SK-N-SH (cell line): ENCODE measurements at places on chromosomes 7 and 10.
A peak's percentile ranks its signal among the peaks of the same experiment; 100 is the strongest.

DNA sequence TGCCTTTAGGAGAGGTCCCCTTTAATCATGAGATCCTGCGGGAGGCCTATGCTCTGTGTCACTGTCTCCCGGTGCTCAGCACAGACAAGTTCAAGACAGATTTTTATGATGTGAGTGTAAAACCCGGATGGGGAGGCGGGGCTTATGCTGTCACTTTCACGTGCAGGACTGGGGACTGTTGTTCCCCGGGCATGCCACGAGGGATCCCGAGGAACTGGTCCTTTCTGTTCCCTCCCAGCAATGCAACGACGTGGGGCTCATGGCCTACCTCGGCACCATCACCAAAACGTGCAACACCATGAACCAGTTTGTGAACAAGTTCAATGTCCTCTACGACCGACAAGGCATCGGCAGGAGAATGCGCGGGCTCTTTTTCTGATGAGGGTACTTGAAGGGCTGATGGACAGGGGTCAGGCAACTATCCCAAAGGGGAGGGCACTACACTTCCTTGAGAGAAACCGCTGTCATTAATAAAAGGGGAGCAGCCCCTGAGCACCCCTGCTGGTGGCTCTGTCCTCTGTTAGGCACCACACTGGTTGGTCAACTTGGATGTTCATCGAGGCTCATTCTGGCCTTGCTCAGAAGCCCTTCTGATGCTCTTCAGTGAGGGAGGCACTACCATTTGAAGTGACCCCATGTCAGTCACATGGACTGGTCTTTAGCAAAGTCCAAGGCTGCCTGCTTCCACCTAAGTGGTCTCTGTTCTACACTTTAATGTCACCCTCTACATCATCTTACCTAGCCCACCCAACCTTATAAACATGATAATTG lies 2.8 kb downstream of the COPS6 start:
- peak; percentile 65 for DNase-seq

- no peak for DNase-seq
These were observed 31.8 kb downstream of the PCLO start for GRCh38 chr7:83130623-83131545.

GRCh38 chr10:71647526-71648253 lies 71.9 kb downstream of the C10orf105 start:
- peak; percentile 71 for DNase-seq

- DNase-seq, result no peak
These were observed 513.9 kb upstream of the ZWINT start for GRCh38 chr10:56874950-56875349.

GRCh38 chr7:13850185-13850752 lies 139.2 kb downstream of the ETV1 start:
- DNase-seq, result peak; percentile 25

GRCh38 chr7:20474249-20474648 lies 141.2 kb upstream of the ABCB5 start:
- no peak for DNase-seq

DNA sequence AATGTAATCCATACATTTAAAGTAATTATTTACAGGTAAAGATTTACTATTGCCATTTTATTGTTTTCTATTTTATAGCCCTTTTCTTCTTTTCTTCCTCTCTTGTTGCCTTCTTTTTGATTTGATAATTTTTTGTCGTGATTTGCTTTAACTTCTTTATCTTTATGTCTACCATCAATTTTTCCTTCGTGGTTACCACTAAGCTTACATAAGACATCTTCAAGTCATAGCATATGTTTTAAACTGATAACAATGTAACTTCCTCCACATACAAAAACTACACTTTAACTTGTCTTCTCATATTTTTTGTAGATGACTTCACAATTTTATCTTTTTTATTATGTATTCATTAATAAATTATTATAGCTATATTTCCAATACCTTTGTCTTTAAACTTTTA lies 316.6 kb downstream of the PLXDC2 start:
- DNase-seq, result no peak

GRCh38 chr10:69490876-69491275 lies 39.6 kb downstream of the TSPAN15 start:
- DNase-seq, result no peak

DNA sequence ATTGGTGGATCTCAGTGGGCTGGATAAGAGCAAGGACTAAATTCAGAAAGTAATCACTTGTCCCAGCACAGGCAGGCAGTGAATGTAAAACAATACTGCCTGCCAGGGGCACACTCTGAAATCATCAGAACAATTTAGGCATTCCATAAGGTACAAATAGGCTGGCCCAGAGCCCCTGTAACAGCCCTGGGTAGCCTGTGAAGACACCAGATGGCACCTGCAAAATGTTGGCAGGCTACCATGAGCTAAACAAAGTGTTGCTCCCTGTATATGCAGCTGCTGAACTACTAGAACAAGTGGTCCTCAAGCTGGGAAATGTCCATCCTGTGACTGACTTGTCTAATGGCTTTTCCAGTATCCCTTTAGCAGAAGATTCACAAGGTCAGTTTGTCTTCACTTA lies 3.0 kb upstream of the PRSS37 start:
- no peak for DNase-seq

DNA sequence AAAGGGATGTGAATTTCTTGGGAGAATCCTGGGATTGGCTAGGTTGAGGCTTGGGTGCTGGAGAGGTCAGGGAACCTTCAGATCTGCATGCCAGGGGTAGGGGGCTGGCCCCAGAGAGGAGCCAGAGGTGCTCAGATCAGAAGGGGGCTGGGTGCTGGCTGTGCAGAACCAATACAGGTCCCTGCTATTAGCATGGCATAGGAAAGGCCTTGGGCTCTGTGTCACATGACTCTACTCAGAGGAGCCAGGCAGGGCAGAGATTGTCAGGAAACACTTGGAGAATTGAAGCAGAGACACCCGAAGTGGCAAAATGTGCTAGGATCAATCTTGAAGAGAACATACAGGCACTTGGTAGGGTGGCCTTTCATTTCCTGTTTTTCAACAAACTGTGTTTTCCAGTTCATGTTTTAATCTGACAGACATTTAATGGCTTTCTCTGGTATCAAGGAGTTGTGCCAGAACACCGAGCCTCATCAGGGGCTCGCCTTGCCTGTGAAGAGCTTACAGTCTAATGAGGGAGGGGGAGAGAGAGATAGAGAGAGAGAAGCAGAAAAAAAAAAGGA lies 498.9 kb downstream of the RPS24 start:
- no peak for DNase-seq

- DNase-seq, result no peak
These were observed 6.8 kb upstream of the GPR15LG start for GRCh38 chr10:84166620-84167288.

DNA sequence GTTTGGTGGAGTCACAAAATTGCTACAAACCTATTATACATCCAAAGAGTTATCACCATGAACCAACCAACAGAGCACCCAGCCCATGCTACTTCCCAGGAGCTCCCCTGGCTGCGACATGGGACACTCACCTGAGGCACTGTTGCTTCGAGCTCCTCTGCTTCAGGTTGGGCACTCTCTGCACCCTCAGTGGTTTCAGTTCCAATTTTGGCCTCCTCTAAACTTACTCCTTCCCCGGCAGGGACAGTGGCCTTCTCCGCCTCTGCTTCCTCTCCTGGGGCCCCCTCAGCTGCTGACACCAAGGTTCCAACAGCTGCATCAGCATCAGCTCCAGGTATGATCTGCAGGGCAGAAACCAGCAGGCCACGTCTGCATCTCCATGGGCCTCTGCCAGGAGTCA lies 120.4 kb upstream of the TARP start:
- DNase-seq, result no peak

DNA sequence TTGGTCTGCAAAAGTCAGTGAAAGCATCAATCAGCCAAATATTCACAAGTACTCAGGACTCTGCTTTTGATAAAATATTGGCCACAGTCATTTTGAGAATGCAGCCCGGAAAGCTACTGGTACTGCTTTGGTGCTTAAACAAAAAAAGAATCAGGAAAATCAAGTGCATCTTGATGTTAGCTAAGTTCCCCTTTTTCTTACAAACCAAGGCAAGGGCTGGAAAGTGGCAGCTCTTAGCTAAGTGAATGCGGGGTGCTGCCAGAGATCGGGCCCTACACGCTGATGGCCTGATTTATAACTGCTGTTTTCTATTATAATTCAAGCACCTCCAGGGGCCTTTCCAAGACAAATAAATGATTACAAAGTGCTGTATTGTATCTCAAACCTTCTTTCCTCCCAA lies 136.8 kb upstream of the MGMT start:
- DNase-seq, result no peak

GRCh38 chr10:21327289-21327993 lies 198.0 kb downstream of the SKIDA1 start:
- no peak for DNase-seq

DNA sequence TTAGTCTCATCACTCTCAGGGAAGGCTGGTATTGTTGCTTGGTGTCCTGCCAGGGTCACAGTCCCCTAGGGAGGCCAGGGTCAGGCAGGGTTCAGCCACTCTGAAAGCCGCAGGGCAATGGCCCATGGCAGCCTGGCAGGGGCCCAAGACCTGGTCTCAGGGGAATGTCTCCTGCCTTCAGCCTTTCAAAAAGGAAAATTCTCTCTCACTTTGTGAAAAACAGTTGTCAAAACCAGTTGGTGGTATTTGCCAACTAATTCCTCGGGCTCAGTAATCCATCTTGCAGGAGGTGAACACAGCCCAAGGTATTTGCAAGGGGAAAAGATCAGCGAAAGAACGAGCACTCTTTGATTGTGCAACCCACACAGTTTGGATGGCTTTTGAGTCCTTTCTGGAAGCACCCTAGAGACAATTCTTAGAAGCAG lies 101.5 kb downstream of the JCAD start:
- no peak for DNase-seq

- DNase-seq, result no peak
These were observed 209.8 kb upstream of the RHOBTB1 start for GRCh38 chr10:61153771-61154170.

DNA sequence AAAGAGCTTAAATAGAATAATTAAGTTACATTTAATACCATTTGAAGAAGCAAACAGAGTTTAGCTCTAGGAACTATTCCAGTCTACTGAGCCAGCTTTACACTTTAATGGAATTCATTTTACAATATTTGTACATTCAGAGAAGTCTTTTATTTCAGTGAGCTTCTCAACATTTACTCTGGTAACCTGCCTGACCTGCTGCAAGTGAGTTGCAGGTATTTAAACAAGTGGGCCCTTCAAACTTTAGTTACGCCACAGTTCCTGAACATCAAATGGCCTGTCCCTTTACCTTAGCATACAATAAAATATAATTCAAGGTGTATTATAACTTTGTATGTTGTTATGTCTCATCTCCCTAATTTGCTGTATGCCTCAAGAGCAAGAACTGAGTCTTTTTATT lies 121.6 kb upstream of the SEMA3C start:
- no peak for DNase-seq

DNA sequence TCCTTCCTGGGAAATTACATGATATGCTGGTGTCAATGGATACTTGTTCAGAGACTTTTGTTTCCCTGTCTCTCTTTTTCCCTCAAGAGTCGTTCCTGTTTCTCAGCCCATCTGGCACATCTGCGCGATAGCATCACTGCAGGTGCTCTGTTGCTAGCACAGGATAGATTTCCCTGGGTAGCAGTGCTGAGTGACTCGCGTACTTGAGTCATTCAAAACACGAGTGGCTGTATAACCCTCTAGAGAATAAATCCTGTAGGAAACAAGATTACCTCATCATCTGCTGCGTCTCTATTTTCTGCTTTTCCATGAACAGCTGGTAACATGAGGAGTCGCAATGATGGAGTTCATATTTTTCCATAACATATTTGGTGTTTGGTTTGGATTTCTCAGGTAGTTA lies 452.0 kb upstream of the FZD8 start:
- DNase-seq, result no peak

DNA sequence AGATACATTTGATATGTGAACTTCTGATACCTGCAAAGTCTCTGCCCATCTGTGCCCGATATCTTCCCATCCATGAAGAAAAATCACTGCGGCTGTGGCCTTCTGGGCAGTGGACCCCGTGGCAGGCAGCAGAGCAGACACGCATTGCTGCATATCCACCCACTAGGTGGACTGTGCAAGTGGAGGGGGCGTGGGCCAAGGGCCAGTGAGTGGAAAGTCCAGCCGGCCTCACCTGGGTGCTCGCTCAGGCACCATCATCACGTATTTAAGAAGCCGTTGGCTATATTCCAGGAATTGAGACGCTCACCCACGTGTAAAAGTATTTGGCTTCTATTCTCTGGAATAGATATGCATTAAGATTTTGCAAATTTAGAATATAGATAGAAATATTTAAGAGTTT lies 30.8 kb upstream of the SLC13A1 start:
- no peak for DNase-seq

- no peak for DNase-seq
These were observed 315.3 kb downstream of the BMPER start for GRCh38 chr7:34220506-34221185.

- no peak for DNase-seq
These were observed 27.7 kb downstream of the PPP2R2D start for GRCh38 chr10:131928248-131929095.

GRCh38 chr10:71082960-71083715 lies 129.2 kb upstream of the UNC5B start:
- DNase-seq, result no peak

DNA sequence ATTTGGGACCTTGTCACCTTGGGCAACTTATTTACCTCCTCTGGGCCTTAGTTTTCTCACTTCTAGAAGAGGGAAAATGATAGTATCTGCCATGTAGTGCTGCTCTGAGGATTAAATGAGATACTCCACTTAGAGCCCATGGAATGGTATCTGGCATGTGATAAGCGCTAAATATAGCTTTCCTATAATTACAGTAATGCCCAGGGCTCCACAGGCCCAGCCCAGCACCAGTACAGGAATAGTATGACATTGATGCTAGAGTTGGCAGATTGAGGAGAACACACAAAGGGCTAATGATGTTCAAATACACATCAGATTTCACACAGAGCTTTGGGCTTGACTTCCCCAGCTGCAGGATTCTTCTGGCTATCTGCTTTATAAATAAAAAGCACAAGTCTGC lies 34.9 kb downstream of the FAS start:
- DNase-seq, result no peak

GRCh38 chr10:123147635-123148413 lies at the start of gene HMX2:
Gene HMX2, plus strand, starts transcription at chr10:123148136. Its CDS starts 243 bp downstream, at chr10:123148379.
- DNase-seq, result peak; percentile 55

- no peak for DNase-seq
These were observed 48.8 kb upstream of the CHST15 start for GRCh38 chr10:124142006-124142739.

DNA sequence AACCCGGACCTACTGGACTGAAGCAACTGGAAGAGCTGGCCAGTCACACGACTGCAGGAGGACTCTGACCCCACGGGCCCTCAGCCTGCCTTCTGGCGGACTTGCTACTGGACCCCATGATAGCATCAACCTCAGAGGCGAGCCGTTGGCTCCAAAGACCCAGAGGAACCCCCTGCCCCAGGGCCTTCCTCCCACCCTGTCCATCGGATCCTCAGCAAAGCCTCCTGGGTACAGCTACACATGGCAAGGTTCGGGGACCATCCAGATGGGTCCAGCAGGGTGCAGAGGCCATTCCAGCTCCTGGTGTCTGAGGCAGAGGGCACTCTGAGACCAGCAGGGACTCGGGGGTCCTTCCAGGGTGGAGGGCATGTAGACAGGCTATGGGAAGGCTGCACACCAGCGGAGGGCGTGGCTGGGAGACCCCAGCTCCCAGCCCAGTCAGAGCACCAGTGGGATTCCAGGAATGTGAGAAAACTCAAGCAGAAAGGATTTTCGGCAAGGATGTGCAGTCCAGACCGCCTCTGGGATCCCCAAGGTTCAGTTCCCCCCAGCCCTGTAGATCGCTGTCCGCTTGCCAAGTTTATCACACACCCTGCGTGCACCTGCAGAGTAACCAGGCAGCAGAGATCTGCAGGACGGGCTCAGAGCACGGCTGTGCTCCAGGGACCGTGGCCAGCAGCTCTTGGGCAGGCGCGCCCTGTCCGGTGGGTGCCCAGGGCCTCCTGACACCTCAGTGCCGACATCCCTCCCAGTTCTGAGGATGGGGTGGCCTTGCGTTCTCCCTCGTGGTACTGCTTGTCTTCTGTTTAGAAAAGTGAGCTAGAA lies 89.8 kb upstream of the PPP2R2D start:
- no peak for DNase-seq
